ENCODE measurements at places on chromosomes 7 and 10.

- no peak for DNase-seq
These were observed 1.3 kb downstream of the IFIT2 start for GRCh38 chr10:89303161-89303560.

GRCh38 chr7:130931423-130931822 lies 197.4 kb upstream of the KLF14 start:
- DNase-seq: no peak

- no peak for DNase-seq
These were observed 190.4 kb downstream of the PTPRN2 start for GRCh38 chr7:158396982-158397862.

DNA sequence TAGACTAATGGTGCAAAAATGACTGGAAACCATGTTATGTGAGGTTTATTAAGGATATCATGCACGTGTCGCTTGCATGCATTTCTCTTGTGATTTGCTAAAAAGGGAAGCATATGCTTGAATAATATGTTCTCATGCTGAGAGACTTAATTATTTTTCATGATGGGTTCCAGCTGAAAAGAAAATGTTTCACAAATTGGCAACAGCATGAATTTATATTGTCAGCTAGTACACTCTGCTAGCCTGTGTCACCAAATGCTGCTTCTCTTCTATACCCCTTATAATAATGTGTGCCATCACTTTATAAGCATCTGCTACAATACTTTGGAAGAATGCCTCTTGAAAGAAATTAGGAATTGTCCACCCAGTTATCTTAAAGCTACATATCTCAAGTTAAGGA lies 63.0 kb downstream of the GNAI1 start:
- no peak for DNase-seq

DNA sequence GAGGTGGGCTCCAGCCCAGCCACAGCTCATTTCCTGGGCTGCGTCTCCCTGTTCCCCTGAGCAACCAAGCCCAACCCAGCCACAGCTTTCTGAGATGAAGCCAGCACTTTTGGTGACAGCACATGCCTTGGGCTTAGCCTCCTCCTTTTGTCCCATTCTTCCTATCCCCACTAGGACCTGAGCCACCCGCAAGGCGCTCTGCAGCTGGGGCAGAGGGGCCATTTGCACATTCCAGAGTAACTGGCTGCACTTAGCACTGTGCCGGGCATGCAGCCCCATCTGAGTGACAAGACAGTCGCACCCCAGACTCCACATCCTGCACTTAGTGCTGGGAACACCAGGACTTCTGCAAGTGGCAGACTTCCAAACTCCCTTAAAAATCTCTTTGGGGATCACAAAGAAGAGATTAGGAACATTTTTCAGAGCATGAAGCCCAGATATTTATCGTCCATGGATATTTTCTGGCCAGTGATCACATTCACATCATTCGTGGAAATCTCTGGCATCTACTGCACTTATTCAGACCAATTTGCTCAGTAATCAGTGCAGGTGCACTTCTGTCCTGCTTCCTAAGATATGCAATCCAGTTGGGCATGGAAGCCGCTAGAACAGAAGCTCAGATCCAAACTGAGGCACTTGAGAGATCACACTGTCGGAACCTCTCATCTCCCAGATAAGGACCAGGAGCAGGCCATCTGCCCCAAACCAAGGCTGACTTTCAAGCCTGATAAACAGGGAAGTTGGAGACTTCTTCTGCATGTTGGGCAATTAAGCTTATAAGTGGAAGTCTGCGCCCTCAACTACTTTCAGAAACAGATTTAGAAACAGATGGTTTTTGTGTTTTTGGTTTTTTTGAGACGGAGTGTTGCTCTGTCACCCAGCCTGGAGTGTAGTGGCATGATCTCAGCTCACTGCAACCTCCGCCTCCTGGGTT lies 26.4 kb downstream of the CHST15 start:
- no peak for DNase-seq

DNA sequence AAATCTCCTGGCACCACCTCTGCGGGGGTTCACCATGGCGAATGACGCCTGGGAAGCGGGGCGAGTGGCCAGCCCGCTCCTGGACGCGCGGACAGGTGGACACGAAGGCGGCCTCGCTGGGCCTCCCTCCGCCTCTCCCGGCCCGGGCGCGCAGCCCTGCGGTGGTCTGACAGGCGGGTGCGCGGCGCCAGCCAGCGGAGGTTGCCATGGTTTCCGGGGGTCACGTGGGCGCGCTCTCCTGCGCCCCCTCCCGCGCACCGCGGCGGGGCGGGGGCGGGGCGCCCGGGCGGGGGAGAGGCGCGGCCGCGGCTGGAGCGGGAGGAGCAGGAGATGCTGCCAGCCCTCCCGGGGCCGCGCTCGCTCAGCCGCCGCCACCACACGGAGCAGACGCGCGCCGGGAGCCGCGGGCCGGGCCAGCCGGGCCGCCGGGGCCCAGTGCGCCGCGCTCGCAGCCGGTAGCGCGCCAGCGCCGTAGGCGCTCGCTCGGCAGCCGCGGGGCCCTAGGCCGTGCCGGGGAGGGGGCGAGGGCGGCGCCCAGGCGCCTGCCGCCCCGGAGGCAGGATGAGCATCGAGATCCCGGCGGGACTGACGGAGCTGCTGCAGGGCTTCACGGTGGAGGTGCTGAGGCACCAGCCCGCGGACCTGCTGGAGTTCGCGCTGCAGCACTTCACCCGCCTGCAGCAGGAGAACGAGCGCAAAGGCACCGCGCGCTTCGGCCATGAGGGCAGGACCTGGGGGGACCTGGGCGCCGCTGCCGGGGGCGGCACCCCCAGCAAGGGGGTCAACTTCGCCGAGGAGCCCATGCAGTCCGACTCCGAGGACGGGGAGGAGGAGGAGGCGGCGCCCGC lies at the start of gene PRKAR2B:
TSS of gene PRKAR2B (plus strand) at position 359 of the 848 bp plus-strand sequence. CDS start at position 562, 203 bp downstream.
- peak; percentile 49 for DNase-seq

- no peak for DNase-seq
These were observed 15.5 kb downstream of the TAS2R40 start for GRCh38 chr7:143237366-143237765.

- DNase-seq: no peak
These were observed 593.3 kb downstream of the PTPRN2 start for GRCh38 chr7:157994319-157994718.

Measured in RWPE1 (cell line).